Left renal cortex interstitium (tissue), 4 donors: ENCODE measurements at places on chromosomes 6 and 20.

DNA sequence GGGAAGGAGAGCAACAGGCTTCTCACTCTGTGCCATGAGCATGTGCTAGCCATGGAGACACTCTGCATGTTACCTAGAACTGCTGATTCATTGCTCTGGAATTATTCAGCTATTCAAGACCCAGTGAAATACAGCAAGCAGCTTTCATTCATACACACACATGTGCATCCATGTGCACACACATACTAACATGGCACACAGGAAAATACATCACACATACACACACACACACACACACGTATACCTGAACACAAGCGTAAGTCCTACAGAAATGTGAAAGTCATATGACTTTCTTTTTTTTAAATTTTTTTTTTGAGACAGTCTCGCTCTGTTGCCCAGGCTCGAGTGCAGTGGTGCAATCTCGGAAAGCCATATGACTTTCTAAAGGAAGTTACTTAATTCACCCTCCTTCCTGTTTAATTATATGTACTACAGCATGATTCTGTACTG, 108.2 kb upstream of the NFATC2 start:
- DNase-seq, result no peak

DNA sequence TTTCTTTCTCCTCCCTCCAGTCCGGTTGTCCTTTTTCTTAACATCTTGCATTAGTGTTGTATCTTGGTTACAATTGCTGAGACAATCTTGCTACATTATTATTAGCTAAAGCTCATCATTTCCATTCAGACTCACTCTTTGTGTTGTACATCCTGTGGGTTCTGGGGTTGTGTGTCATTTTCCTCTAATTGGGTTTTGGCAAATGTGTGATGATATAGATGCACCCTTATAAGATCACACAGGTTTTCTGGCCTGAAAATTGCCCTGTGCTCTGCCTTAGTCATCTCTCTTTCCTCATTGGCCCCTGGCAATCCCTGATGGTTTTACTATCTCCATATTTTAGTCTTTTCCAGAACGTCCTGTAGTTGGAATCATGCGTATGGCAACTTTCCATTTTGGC, 60.1 kb downstream of the PPP1R14C start:
- no peak for DNase-seq

DNA sequence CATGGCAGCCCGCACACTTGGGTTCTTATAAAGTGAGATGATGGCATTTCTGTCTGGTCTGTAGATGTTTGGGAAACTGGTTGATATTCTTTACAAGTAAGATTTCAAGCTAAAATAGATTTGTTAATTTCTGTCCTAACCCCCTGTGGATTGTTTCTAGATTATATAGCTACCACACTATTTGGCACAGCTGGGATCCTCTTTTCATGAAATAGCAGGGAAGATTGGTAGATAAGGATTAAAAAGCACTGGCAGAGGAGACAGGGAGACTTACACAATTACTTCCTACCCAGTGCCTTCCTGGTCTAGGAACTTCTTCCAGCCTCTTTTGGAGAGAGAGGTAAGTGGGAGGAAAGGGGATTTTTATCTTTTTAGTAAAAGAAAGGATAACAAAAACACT, 13.2 kb upstream of the ATXN1 start:
- DNase-seq, result no peak

DNA sequence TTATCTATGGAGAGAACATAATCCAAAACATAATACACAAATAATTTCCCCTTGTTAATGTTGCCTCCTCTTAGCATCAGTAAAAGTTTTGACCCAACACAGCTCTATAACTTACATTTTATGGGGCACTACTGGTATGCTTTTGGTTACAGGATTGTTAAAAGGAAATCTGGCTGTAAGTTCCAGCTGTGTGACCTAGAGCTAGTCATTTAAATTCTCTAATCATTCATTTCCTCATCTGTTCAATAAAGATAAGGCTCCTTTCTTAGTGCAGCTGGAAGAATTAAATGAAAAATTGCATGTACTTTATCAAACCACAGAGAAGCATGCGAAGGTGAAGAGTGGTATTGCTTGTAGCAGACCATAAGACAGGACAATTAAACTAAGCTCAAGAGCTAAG, 4.6 kb downstream of the SLC17A2 start:
- no peak for DNase-seq

GRCh38 chr6:108581237-108581931, 20.7 kb downstream of the FOXO3 start:
- DNase-seq, result no peak

GRCh38 chr6:166483026-166483425, 100.3 kb upstream of the MPC1 start:
- DNase-seq, result no peak

DNA sequence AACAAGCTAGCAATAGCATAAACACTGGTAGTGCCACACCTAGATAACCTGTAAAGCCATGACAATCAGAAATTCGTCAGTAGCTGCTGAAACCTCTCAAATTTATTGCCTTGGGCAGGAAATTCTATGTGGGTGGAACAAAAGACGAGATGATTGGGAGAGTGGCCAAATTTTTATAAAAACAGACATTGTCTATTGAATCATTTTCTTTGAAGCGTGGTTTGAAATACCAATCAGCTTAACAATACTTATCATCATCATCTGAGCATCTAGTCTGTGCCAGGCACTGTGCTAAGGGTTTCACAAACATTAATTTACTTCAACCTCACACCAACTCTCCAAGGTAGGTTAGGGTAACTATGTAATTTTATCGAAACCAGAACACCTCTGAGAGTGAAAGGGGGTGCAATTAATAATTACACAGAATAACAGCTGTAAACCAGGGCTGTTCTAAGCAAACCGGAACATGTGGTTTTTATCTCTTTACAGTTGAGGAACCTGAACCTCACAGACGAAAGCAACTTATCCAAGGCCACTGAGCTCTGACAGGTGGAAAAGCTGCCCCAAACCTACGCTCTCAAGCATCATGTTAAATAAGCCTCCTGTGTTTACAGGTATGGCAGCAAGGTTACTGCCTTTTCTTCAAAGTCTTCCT, 43.4 kb downstream of the NHSL1 start:
- no peak for DNase-seq

DNA sequence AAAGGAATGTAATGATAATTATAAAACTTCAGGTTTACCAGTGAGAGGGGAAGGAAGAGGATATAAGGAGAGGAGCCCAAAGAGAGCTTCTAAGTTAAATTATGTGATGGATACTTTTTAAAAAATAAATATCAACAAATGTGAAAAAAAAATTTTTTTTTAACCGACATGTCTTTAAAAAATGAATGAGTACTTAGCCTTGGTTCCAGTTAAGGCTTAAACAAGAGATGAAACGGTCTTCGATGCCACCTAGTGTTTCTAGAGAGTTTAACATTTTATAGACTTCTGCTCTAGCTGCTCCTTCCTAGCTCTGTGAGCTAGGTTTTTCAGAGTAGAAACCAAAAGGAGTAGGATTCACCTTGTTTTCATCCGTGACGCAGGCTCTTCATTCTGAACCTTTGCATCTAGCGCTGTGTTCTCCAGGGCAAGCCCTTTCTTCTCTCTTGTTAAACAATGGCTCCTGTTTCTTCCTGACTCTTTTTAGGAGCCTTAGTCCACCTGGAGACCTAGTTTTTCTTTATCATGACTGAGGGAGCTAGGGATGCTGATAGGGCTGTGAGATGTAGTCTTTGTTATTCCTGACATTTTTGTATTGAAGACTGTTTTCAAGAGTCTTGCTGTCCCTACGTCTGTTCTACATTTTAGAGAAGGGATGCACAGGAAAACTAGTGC, 42.4 kb upstream of the GNRH2 start:
- no peak for DNase-seq
